ENCODE measurements at places on chromosomes 2 and 18.

DNA sequence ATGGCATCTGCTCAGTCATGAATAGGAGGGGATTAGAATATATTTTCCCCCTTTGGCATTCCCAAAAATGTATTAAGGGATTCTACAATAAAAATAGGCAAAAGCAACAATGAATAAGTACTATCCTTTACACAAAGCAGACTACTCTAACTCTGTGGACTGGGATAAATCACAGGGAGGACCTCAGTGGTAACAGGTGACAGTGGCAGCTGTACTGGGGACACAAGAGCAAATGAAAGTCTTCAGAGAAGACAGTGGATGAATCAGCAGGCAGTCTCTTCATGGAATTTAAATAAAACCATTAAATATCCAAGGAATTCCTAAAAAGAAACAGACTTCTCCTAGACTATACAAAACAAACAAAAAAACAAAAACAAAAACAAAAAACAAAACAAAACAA, 4.8 kb downstream of the CDH7 start:
- DNase-seq: no peak

DNA sequence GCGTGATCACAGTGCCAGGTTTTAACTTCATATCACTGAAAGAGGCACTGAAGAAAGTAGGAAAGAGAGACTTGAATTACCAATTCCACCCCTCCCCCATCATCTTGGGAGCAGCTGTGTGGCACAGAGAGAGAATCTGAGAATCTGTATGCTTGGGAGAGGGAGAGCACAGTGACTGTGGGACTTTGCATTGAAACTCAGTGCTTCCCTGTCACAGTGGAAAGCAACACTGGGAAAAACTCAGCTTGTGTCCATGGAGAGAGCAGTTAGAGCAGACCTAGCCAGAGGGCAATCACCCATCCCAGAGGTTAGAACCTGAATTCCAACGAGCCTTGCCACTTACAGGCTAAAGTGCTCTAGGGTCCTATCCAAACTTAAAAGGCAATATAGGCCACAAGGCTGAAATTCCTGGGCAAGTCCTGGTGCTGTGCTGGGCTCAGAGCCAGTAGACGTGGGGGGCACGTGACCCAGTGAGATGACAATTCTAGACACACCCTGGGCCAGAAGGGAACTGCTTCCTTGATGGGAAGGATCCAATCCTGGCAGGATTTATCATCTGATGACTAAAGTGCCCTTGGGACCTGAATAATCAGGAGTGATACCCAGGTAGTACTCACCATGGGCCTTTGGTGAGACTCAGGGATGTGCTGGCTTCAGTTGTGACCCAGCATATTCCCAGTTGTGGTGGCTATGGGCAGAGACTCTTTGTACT, 15.5 kb upstream of the ABCB11 start:
- DNase-seq: no peak

DNA sequence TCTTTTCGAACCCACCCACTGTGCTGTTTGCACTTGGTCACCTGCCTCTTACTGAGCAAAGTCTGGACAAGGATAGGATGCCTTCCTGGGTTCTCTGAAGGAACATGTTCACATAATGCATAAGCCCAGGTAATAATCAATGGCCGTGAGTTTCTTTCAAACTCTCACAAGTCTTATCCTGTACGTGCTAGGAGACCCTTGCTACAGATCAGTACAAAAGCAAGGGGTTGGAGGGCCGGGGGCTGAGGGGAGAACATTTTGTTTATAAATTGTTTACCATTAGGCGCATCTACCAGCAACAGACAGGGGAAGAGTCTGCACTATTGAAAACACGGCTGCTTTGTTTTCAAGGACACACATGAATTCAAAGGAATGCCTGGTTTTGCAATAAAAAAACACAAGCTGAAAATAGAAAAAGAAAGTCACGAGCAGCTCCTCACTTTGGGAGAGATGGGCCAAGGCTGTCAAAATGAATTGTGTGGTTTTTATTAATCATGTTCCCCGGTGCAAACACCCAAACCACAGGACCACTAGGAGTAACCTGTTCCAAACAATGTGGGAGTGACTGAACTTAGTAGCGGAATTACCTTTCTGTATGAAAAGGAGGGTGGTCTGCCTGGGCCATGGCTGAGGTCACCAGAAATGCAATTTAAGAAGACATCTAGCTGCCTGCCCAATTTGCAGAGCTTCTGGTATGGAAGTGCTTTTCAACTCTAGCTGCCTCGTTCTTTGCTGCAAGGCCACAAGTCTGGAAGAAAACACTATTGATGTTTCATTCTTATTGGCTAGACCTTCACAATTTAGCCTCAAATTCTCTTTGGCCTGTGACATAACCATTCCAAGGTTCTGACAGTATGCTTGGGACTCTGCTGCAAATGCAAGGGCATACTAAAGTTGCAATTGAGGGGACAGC, 73.5 kb downstream of the CCBE1 start:
- DNase-seq: no peak

DNA sequence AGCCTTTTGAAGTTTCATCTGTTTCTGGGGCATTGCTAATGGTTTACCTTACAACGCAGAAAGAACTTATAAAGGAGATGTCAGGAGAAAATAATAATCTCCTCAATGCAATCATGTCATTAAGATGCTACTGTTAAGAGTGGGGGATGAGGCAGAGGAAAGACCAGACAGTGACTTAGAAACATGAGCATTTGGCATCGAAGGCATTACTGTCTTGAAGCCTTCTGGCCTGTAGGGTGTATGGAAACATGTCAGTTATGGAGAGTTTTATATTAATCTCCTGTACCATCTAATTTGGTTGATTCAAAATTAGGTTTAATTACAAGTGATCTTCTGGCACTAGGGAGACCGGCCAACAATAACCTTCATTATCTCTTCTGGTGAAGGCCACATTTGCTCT, 32.5 kb downstream of the CDC42EP3 start:
- no peak for DNase-seq

- no peak for DNase-seq
Observed at GRCh38 chr18:42658171-42658570, 457.3 kb downstream of the RIT2 start.

DNA sequence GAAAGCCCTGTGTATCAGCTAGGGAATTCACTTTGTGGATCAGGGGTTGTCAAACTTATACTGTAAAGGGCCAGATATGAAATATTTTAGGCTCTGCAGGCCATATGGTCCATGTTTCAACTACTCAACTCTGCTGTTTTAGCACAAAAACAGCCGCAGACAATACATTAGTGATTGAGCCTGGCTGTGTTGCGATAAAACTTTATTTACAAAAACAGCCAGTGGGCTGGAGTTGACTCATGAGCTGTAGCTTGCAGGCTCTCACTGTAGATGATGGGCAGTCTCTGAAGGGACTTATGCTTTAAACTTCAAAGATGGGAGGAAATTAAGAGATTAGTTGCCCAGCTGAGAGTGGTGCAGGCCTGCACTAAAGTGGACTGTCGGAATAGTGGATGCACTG, 33.1 kb downstream of the WDR7 start:
- no peak for DNase-seq

DNA sequence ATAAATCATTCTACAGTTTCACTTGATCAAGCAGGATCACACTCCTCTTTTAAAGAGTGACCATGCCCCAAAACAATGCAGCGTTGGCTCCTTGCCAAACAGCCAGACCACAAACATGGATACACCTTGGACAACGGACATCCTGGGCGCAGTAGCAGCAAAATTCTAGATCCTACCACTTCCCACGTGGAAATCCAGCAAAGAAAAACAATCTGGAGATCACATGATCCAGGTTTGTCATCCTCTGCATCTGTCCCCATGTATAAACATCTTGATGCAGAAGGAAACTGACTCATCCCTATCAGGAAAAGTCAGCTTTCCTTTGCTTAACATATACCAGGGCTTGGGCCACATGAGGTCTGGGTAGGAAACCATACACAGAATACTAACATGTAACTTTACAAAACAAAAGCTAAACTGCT, 53.1 kb downstream of the ZNF521 start:
- no peak for DNase-seq

DNA sequence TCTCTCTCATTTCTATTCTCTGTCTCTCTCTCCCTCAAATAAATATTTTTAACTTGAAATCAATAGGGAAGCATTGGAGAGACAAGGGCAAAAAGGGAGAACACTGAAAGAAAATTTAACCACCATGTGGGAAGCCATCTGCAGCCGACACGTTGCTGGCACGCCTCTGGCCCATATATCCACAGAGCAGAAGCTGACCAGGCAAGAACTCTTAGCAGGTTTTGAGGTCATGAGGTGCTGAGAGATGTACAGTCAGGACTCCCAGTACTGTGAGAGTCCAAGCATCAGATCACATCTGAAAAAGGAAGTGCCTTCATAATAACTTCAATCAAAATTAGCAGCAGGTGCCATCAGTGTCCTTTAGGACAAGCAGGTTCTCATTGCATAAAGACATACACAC, 156.6 kb downstream of the AKAIN1 start:
- DNase-seq: no peak

- no peak for DNase-seq
Observed at GRCh38 chr18:68241881-68242280, 473.0 kb downstream of the TMX3 start.

DNA sequence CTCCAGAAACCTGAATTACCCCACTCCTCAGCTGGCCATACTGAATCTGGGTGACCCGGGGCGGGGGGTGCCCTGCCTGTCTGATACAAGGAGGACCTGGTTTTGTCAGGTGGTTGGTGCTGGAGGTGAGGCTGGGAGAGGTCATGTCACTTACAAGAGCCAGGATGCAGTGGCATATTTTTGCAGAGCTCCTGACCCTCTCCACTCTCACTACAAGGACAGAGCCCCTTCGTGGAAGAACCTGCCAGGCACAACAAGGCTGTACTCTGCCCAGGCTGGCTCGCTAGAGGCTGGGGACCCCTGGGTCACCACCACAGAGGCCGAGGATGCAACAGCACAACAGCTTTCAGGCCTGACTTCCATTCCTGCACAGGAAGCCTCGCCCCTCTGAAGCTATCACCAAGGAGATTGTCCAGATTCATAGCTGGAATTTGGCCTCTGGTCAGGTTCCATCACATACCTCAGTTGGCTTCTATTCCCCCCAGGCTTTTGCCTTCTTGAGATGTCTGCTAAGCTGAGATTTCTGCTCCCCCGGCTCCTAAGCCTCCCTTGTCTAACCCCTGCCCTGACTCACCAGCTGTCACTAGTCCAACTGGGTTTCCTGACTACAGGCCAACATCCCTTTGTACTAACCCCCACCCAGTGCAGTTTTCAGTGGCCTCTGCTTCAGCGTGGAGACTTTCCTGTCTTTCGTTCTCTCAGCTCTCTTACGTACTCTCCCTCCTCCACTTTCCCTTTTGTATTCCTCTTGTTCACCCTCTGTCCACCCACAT, 132.5 kb upstream of the EPAS1 start:
- peak; percentile 92 for DNase-seq

DNA sequence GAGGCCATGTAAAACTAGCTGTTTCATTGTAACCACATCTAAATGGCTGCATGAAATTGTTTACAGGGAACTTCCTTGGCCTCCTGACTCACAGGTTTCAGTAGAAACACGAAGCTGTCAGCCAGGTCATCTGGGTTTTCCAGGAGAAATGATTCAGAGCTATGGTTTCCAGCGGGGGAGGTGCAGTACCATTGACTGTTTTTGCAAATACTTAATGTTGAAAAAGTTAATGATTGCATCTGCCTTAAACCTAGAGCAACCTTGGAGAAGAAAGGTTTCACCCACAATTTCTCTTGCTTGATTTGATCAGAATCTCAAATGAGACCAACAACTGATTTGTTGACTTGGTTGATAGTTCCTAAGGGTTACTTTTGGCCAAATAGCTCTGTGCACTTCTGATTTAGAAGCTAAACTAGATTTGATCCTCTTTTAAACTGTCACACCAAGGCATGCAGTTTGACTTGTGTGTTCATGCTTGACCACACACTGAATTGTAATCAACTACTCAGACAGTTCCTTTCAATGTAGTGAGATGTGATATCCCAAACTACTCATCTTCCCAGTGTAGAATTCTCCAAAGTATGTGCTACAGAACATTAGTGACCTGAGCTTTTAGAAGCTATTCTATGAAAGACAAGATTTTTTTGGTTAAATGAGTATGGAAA, 193.5 kb upstream of the CHST9 start:
- DNase-seq: no peak

GRCh38 chr2:101753720-101754490, 56.4 kb downstream of the MAP4K4 start:
- DNase-seq: no peak

DNA sequence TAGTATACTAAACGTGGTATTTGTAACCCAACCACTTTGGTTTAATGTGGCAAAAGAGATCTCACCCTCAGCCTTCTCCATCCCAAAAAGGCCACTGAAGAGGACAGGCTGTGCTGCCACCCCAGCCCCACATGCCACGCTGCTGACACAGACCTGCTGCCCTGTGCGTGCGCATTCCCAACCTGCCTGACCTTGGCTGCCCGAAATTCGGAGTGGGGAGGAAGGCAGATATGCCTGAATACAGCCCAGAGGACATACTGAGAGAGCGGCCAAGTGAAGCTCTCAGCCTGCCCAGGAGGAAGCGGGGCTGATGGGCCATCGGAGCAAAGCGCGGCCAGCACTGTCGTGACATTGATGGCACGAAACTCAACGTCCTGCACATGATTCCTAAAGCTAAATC, 70.0 kb downstream of the HDAC4 start:
- no peak for DNase-seq

DNA sequence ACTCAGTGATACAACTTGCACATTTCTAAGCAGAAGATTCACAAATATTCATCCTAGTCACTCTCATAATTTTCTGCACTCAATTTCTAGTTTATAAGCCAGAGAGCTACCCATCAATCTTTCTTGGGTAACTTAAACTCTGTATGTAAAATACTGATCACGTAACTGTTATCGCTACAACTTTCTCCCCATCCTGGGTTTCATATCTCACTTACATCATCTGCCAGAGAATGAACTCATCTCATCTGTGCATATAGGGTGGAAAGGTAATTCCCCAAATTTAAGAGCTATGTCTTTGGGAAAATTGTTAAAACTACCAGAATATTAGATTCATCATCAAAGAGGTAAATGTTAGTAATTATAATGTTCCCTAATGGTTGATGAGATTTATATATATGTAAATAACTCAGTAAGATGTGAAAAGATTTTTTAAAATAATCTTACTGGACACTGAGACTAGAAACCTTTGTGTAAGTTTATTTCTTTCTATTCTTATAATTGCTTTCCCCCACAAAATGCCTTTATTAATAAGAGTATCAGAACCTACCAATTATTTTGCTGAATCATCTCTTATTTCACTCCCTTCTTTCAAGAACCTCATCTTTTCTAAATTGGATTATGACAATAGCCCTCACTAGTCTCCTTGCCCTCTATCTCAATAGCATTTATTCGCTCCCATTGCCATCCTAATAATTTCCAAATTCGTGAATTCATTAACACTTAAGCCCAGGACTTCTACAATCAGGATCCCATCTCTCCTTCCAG, 729.0 kb downstream of the EPHA4 start:
- no peak for DNase-seq

GRCh38 chr2:84038866-84039265, 420.2 kb downstream of the SUCLG1 start:
- DNase-seq: no peak

DNA sequence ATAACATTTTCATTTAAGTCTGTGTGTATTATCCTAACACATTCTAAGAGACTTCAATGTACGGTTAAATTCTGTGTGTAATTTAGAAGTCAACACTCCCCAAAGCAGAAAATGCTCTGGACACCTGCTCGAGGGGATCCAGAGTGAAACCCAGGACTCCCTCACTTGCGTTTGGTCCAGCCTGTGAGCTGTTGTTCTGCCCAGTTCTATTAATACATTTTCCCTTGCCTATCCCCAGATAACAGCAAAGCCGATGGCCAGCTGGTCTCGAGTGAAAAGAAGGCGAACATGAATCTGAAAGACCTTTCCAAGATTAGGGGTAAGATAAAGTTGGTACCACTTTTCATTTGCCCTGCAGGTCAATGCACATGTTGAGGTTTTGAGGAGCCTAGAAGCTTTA, 31.0 kb upstream of the SP100 start:
- no peak for DNase-seq

- no peak for DNase-seq
Observed at GRCh38 chr2:60440079-60440766, 113.2 kb downstream of the BCL11A start.

All from ascending aorta (tissue), 2 donors.